ENCODE measurements at places on chromosomes 11 and 22. TPM values are rescaled to one million over a fixed set of nuclear protein-coding genes. Genes with fewer than 3 reads are reported as not detected.

DNA sequence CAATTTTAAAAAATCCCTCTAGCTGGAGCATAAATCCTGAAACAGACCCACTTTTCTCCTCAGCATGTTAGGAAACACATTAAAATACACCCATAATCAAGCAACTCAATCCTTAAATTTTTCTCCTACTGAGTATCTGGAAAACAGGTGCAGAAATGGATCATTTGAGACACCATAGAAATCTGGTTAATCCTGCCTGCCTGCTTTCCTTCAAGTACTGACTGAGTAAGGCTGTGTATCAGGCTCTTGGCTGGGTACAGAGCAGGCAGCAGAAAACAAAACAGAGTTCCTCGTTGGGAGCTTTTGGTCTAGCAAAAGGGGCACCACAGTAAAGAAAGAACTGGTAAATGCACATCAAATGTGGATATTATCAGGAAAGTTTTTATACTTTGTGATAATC lies 1.9 kb downstream of the KCNQ1OT1 start:
- H3K4me3 ChIP-seq, result peak overlapping the region; percentile 70
- DNase-seq, result no peak
- H3K27ac ChIP-seq, result no peak overlapping the region
- no peaks in the 10 kb centered on the region for H3K27me3 ChIP-seq
- H3K36me3 ChIP-seq, result no peaks in the 10 kb centered on the region

DNA sequence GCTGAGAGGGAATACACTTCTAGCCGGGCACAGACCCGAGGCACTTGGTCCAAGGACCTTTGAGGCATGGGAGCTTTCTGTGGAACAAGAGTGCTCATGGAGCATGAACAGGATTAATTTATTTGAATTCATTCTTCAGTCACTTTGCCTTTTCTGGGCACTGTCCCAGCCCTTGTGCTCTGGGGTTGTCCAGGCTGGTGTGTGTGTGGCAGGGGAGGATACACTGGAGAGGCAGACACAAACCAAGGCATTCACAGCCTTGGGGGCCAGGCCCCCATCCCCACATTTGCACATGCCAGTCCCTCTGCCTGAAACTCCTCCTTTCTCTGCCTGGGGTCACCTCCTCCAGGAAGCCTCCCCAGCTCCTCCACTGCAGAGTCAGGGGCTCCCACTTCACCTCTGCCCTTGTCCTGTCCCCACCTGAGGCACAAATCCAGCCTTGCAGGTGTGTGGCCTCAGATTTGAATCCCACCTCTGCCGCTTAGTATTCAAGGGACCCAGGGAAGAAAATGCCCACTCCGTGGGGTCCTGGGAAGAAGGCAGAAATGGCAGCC lies 55.5 kb downstream of the MYO7A start:
- no peak for DNase-seq
- no peaks in the 10 kb centered on the region for H3K36me3 ChIP-seq
- no peaks in the 10 kb centered on the region for H3K27me3 ChIP-seq
- no peak overlapping the region for H3K27ac ChIP-seq
- no peaks in the 10 kb centered on the region for H3K4me1 ChIP-seq

DNA sequence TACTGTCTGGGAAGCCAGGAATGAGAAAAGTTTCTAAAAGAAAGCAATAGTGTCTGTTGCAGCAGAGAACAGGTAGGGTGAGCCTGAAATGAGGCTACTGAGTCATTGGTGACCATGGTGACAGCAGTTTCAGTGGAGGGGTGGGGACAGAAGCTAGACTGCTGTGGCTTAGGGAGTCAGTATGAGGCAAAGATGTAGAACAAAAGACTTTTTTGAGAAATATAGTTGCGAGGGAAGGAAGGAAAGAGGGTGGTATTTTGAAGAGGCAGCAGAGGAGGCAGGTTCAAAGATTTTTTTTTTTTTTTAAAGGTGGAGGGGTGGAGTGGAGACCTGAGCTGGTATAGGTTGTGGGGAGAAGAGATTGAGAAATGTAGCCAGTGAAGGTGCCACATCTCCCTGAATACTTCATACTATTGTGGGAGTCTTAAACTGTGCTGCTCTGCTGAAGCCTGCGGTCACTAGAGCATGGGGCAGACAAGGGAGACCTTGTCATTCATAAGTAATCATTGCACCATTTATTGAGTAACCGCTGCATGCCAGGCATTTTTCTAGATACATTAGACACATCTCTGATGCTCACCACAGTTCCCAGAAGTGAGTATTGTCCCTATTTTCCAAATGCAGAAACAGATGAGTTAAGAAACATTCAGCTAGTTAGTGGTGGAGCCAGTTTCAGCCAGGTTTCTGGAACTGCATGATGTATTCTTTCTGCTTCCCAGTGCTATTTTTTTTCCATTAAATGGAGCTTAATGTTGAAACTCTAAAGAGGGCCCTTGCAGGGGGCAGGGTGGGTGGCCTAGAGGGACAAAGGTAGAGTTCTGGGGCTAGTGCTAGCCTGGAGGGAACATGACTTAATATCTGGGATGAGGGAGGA lies 49.9 kb downstream of the STIM1 start:
- H3K4me3 ChIP-seq, result no peak overlapping the region
- no peaks in the 10 kb centered on the region for H3K36me3 ChIP-seq
- H3K27me3 ChIP-seq, result no peaks in the 10 kb centered on the region
- no peaks in the 10 kb centered on the region for H3K4me1 ChIP-seq
- peak; percentile 96 for DNase-seq
- no peak overlapping the region for H3K27ac ChIP-seq

GRCh38 chr22:41429951-41430332 lies 16.7 kb downstream of the TOB2 start:
- H3K36me3 ChIP-seq, result peaks cover 7% of the 10 kb centered on the region
- H3K27ac ChIP-seq, result no peak overlapping the region
- peaks cover 4% of the 10 kb centered on the region for H3K4me1 ChIP-seq
- DNase-seq, result no peak

- H3K27ac ChIP-seq, result no peak overlapping the region
- no peak overlapping the region for H3K4me3 ChIP-seq
- no peaks in the 10 kb centered on the region for H3K27me3 ChIP-seq
- no peaks in the 10 kb centered on the region for H3K36me3 ChIP-seq
- DNase-seq, result no peak
Measured at GRCh38 chr22:28198692-28199091, 279.6 kb upstream of the PITPNB start.

DNA sequence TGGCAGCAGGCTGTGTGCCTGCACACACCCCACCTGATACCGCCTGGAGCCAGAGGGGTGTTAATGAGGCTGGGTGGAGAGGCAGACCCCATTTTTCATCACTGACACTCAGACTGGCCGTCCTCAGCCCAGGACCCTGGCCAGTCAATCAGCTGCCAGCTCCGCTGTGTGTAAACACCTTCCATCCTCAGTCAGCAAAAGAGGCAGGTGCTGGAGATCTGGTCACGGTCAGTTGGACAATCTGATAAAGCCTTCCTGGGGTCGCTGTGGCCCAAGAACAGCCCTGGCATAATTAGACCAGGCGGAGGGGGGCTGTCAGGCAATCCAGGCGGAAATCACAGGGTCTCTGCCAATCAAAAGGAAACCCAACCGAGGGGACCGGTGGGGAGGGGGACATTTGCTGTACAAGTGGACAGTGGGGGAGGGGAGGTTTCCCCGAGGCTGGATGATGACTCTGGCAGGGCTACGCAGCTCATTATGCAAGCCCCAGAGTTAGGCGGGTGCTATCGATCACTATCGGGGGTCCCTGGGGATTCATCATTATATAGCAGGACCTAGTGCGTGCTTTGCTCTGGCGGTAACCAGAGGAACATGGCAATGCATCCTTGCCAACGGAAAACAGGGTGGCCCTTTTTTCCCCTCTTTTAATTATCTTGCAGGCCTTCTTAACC lies 72.9 kb downstream of the ABTB2 start:
- no peaks in the 10 kb centered on the region for H3K36me3 ChIP-seq
- H3K27me3 ChIP-seq, result no peaks in the 10 kb centered on the region
- H3K4me3 ChIP-seq, result no peak overlapping the region
- peak overlapping the region; percentile 20 for H3K27ac ChIP-seq

Gene SLC7A4
- total RNA-seq, result 4.0 TPM

Gene JAM3
- total RNA-seq, result 36.6 TPM

Gene DMC1
- total RNA-seq, result 3.0 TPM

Gene MMP27
- not detected for total RNA-seq

Gene IRF7
- 17.7 TPM for total RNA-seq

Gene OTOG
- total RNA-seq, result 0.15 TPM
